ENCODE measurements at places on chromosomes 4 and X.
A peak's percentile ranks its signal among the peaks of the same experiment; 100 is the strongest.

GRCh38 chrX:39204353-39204752, 403.1 kb downstream of the MID1IP1 start:
- no peak for DNase-seq

DNA sequence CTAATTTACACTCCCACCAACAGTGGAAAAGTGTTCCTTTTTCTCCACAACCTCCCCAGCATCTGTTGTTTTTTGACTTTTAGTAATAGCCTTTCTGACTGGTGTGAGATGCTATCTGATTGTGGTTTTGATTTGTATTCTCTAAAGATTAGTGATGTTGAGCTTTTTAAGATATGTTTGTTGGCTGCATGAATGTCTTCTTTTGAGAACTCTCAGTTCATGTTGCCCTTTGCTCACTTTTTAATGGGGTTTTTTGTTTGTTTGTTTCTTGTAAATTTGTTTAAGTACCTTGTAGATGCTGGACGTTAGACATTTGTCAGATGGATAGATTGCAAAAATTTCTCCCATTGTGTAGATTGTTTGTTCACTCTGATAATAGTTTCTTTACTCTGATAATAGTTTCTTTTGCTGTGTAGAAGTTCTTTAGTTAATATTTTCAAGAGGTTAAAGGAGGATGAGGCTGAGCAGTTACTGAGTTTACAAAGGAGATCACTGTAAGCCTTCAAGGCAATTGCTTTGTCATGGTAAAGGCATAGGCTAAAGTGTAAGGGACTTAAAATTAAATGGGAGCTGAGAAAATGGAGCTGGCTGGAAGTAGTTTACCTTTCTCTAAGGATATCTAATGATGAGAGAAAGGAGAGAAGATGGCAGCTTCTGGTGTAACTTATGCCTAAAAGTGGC, 323.4 kb downstream of the PCDH7 start:
- no peak for DNase-seq

DNA sequence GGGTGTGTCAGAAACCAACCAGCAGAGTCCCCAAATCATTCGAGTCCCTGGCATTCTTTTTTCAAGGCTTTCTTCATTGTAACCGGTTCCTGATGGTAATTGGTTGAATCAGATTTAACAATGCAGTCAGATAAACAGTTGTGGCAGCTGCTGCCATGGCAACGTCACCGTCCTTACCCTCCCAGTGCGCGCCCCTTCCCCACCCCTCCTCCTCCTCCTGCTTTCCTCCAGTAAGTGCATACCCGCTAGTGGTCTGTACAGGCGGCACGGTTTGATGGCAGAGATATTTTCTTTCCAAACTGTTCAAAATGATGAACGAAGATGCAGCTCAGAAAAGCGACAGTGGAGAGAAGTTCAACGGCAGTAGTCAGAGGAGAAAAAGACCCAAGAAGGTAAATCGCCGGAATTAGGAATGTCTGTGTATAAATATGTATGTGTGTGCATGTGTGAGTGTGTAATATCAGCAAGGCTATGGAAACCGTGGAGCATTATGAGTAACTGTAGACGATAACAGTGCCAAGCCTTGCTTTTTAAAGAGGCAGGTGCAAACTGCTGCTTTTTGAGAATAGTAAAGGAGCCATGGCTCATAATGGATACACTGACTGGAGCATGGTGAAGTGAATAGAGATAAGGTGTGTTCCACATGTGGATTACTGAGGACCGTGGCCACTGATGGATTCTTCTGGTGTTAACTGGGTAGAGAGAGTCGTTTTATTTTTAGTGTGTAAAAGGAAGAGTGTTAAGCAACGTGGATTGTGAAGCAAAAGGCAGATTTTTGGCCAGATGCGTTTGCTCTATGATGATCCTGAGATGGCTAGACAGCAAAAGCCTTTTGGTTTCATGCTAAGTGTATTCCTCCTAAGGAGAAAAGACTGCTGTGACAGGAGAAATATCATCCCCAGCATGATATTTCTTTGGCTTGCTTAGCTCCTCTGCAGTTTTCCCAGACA, at the start of gene ANK2:
Gene ANK2 (plus strand): TSS at position 233 of the 950 bp plus-strand sequence. CDS start 76 bp downstream, at position 309.
- DNase-seq = peak; percentile 39

GRCh38 chr4:4735870-4736269, 123.6 kb upstream of the MSX1 start:
- DNase-seq = no peak

GRCh38 chr4:41065434-41066006, 148.8 kb downstream of the APBB2 start:
- DNase-seq = no peak

- DNase-seq = no peak
Observed at GRCh38 chrX:10110316-10110935, 46.3 kb upstream of the CLCN4 start.

GRCh38 chr4:11765849-11766453, 337.3 kb upstream of the HS3ST1 start:
- DNase-seq = peak; percentile 52
